Stimulated activated CD8-positive, alpha-beta memory T cell treated with anti-CD3 and anti-CD28 coated beads, Interleukin-15, amount 100 ng/mL, for 24 hours (primary cell): ENCODE measurements at places on chromosomes 3 and 15.

DNA sequence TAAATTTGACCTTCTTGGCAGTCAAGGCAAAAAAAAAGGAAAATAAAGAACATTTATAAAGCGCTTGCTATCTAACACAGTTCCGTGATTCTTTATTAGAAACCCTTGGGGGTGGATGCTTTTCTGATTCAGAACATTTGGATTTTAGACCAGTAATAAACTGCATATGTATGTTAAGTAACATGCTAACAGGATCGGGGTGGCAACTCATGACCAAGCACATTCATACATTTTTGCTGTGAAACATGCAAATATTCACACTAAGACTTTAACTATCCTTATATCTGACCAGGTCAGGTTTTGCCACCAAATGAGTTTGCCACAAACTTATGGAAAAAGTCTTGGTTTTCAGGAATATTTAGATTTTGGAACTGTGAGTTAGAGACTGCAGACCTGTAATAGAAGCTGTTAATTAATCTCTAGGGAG, 30.4 kb upstream of the KLF13 start:
- DNase-seq, result no peak

- no peak for DNase-seq
Observed at GRCh38 chr3:74614107-74614967, at the start of gene CNTN3. Gene CNTN3 (minus strand): TSS chr3:74614659. CDS start chr3:74521112, 93,547 bp downstream.

- no peak for DNase-seq
Observed at GRCh38 chr3:48343432-48343831, 10.0 kb upstream of the SPINK8 start.

DNA sequence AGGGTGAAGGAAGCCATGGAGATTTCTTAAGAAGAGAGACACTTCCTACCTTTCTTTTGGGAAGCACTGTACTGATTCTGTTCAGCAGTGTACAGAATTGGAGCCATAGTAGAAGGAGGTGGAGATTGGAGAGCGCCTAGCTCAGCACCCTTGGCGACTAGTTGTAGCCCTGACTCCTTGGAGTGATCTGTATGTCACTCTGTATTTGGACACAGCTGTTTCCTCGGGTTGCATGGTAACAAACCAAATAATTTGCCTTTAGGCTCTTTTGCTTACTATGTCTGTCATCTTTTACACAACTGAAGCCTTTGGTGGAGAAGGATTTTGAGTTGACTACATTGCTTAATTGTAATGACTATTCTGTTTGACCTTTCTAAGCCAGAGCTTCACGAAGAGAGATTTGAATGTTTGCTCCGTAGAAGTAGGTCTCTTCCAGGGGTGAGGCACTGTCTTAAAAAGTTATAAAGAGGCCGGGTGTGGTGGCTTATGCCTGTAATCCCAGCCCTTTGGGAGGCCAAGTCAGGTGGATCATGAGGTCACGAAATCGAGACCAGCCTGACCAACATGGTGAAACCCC, 77.1 kb downstream of the AKAP13 start:
- DNase-seq, result no peak

DNA sequence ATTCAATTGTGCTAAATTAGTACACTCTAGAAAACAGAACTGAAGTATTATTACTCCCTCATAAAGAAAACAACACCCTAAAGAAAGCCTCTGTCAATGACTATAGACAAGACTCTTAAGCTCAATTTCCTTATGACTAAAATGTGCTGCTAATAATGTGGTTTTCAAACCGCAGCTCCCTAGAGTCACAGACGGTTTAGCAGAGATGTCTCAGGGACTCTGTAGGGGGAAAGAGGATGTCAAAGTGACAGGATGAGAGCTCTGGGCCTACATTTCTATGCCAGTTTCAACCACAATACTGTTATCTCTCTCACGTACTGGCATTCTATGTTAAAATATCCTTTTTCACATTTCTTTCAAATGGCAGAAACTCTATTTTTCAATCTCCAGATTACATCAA, 37.6 kb upstream of the WDR49 start:
- no peak for DNase-seq

- DNase-seq, result no peak
Observed at GRCh38 chr3:156770699-156771414, 55.3 kb upstream of the LEKR1 start.

GRCh38 chr3:64488939-64489338, 198.9 kb downstream of the ADAMTS9 start:
- no peak for DNase-seq

DNA sequence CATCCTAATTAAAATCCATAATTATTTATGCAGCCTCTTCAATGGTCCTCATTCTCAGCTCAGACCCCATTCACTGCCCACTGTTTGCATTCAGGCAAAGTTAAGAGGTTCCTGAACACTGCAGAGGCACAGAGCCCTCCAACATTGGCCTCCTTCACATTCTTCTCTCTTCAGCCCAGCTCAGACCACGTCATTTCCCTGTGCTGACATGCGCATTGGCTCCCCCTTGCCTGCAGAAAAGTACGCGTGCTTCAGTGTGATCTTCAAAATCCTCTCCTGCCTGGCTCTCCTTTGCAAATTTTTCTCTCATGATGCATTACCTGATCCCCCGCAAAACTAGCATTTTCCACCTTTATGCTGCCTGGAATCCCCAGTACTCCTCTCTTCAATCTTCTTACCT, 552.3 kb downstream of the NTRK3 start:
- no peak for DNase-seq

DNA sequence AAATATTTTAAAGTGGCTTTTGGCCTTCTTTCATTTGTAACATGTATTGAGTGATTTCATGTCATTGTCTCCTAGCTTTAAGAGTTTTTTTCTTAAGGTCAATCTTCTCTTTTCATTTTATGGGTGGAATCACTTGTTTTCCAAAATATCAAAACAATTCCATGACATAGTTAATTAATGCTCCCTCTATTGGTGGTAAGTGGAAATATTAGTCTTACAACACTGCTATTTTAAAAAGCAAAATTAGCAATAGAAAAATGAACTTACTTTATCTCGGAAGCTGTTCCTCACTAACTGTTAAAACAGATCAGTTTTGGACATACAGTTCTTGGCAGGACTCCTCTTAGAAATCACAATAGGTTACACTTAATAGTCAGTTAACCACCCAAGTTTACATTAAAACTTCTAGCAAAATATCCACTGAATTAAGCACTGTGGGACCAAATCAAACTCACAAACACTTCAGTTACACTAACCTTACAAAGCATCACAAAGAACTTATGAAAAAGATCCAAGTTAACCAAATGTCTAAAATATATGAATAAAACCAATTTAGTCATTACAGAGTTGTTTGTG, 42.4 kb downstream of the TIGIT start:
- no peak for DNase-seq

- no peak for DNase-seq
Observed at GRCh38 chr3:38473229-38473628, 19.5 kb downstream of the ACVR2B start.

GRCh38 chr3:138222942-138223287, 35.8 kb downstream of the ARMC8 start:
- no peak for DNase-seq

DNA sequence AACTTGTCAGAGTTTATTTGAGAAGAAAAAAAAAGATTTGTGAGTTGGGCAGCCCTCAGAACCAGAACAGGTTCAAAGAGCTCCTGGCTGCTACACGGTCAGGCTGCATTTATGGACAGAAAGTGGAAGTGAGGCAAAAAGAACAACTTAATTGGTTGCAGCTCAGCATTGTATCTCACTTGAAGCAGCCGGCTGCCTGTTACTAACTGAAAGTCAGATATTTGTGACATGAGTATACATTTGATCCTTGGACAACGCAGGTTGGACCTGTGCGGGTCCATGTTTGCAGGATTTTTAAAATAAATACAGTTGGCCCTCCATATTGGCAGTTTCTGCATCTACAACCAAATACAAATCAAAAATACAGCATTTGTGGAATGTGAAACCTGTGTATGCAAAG, 7.5 kb upstream of the ALDH1L1 start:
- no peak for DNase-seq

GRCh38 chr15:83380059-83380458, 67.1 kb upstream of the SH3GL3 start:
- DNase-seq, result no peak

- DNase-seq, result no peak
Observed at GRCh38 chr15:52143873-52144272, 31.3 kb upstream of the BCL2L10 start.
